Stimulated activated CD8-positive, alpha-beta memory T cell treated with anti-CD3 and anti-CD28 coated beads, Interleukin-2, amount 100 ng/mL, for 48 hours (primary cell): ENCODE measurements at places on chromosomes 1 and 21.

- no peak for DNase-seq
These were observed 202.3 kb upstream of the CACYBP start for GRCh38 chr1:174797398-174797797.

DNA sequence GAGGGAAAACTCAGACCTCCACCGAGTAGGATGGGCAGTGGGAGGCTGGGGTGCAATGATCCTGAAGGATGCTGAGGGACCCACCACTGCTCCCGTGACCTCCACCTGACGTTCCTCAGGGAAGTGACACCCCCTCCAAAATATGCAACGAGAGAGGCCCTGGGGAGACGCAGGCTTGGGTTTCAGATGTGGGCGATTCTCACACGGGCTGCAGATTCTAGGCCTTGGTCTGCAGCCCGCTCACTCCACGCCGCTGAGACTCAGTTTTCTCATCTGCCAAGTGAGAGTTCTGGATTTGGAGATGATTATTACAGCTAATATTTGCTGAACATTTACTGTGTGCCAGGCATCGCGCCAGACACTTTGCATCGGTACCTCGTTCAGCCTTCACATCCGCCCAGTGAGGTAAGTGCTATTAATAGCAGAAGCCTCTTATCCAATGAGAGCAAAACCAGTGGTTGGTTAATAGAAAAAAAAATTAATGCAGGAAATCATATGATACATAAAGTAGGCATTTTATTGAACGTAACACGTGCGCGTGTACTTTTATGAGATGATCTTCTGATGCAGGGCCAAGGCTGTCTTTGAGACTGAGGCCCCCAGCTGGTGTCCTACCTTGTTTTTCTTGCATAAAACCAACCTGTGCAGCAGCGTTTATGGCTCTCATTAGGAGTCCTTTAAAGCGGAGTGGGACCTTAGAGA, 102.0 kb upstream of the RUNX3 start:
- no peak for DNase-seq

GRCh38 chr1:25456502-25456901, 25.8 kb downstream of the MACO1 start:
- no peak for DNase-seq

DNA sequence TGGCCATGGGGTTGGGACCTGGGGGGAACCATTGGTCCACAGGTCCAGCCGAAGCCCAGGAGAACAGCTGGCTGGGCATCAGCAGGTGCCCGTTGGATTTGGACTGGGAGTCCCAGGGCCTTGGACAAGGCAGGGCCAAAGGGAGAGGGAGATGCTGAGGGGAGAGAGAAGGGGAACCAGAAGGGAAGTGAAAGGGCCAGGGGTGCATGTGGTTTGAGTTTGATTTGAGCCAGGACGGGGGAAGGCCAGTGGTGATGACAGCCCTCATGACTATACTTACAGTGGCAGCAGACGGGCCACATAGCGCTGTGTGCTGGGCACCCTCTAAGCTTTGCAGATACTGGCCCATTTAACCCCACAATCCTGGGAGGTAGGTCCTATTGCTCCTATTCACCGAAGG, 18.8 kb downstream of the AGRN start:
- no peak for DNase-seq

DNA sequence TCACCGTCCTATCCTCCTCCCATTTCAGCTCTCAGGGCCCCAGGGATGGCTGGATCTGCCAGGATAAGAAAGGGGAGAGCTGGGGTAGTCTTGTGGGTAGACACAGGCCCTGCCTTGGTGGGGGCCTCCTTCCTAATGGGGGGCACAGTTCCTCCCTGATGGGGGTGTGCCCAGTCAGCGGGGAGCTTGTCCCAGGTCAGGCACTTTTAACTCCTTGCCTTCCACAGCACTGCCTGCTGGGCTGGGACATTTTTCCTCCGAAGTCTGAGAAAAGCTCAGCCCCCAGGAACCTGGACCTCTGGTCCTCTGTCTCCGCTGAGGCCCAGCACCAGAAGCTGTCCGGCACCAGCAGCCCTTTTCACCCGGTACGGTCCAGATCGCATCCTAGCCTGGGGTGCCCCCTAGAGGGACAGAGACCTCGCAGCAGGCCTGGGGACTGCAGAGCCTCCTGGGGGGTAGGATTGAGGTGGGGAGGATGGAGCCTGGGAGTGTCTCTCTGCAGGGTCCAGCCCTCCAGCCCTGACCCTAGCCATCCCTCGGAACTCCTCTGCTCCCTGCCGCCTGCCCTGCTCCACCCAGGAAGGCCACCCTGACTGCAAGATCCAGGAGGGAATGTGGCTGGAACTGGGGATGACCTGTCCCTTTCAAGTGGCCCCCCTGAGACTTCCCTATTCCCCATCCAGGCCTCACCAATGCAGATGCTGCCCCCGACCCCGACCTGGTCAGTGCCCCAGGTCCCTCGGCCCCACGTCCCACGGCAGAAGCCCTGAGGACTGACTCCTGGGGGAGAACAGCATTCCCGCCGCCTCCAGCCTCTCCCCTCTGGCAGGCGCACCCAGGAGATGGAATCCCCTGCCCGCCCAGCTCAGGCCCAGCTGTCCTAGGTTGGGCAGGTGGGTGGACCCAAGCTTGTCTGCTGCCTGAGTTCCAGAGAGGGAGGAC, 12.0 kb downstream of the MIIP start:
- peak; percentile 32 for DNase-seq

DNA sequence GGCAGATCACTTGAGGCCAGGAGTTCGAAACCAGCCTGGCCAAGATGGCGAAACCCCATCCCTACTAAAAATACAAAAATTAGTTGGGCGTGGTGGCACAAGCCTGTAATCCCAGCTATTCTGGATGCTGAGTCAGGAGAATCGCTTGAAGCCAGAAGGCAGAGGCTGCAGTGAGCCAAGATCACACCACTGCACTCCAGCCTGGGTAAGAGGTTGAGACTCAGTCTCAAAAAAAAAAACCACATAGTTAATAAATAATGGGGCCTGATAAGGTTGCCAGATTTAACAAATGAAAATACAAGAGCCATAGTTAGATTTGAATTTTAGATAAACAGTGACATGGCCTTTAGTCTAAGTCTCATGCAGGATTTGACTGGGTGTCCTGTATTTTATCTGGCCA, 175.7 kb downstream of the ZZZ3 start:
- no peak for DNase-seq

DNA sequence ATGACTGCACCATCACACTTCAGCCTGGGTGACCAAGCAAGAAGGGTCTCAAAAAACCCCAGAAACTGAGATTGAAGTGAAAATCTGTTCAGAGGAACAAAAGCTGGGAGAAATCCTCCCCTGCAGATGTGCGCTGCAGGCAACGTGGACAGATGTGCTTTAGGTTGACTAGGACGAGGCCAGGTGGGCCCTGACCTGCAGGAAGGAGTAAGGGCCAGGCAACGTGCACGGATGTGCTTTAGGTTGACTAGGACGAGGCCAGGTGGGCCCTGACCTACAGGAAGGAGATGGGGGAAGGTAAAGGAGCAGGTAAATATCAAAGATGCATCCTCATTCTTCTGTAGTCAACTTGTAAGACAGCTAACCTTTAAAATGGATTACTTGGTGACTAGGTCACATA, 2.5 kb upstream of the KRTAP12-1 start:
- no peak for DNase-seq

GRCh38 chr1:211920141-211920572, 89.6 kb upstream of the LPGAT1 start:
- no peak for DNase-seq

DNA sequence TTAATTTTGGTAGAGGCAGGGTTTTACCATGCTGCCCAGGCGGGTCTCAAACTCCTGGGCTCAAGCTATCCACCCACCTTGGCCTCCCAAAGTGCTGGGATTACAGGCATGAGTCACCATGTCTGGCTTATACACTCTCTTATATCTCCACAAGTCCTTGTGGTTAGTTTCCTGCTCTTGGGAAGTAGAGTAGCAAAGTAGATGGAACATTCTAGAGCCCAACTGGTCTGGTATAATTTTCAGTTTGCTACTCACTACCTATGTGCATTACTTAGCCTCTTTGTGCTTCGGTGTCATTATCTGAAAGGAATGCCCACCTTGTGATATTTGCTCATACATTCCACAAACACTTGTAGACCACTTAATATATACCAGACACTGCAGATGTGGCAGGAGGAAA, 96.6 kb upstream of the IPO9 start:
- DNase-seq, result no peak

DNA sequence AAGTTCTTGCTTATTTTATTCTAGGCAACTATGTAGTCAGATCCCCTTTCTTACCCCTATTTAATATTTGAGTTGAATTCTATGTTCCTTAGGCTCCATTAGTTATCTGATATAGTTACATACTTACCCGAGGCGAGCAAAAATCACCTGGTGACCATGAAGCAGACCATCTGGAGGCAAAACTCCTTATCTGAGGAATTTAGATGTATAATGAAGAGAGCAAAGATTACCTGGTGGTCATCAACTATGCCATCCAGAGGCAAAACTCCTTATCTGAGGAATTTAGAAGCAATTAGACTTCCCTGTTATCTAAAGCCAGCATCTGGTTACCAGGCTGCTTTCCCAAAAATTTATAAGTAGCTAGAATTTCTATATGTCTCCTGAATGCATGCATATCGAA, 129.9 kb downstream of the PATJ start:
- no peak for DNase-seq

DNA sequence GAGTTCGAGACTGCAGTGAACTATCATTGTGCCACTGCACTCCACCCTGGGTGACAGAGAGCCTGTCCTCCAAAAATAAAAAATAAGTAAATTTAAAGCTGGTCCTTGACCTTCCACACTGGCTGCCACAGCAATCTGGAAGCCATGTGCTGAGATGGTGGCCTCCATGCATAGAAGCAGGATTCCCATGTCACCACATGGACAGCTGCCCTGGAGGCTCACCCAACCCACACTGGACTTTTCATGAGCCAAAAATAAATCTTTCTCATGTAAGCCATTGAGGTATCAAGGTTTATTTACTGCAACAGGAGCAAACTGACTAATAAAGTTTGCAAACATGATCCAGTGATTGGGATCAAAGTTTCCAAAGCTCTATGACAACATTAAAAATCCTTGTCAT, 88.5 kb downstream of the SETD4 start:
- DNase-seq, result no peak

- no peak for DNase-seq
These were observed 46.4 kb downstream of the NUAK2 start for GRCh38 chr1:205275133-205275532.

- DNase-seq, result no peak
These were observed 79.7 kb upstream of the CHODL start for GRCh38 chr21:18164933-18165332.

DNA sequence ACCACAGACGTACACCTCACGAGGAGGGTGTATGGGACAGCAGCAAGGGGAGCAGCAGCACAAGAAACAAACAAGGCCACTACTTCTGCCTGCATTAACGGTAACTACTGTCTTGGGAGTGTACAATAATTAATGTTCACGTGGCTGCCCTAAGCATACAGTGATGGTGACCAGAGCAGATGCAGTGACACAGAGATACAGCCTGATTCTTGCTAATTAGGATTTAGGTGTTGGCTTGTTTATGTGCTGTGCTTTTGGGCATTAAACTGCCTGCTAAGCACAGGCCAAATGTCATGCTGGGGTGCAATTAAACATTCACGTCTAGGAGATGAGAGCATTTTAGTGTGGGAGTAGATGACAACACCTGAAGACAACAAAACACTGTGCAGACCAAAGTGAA, 7.2 kb downstream of the ZNF669 start:
- no peak for DNase-seq

DNA sequence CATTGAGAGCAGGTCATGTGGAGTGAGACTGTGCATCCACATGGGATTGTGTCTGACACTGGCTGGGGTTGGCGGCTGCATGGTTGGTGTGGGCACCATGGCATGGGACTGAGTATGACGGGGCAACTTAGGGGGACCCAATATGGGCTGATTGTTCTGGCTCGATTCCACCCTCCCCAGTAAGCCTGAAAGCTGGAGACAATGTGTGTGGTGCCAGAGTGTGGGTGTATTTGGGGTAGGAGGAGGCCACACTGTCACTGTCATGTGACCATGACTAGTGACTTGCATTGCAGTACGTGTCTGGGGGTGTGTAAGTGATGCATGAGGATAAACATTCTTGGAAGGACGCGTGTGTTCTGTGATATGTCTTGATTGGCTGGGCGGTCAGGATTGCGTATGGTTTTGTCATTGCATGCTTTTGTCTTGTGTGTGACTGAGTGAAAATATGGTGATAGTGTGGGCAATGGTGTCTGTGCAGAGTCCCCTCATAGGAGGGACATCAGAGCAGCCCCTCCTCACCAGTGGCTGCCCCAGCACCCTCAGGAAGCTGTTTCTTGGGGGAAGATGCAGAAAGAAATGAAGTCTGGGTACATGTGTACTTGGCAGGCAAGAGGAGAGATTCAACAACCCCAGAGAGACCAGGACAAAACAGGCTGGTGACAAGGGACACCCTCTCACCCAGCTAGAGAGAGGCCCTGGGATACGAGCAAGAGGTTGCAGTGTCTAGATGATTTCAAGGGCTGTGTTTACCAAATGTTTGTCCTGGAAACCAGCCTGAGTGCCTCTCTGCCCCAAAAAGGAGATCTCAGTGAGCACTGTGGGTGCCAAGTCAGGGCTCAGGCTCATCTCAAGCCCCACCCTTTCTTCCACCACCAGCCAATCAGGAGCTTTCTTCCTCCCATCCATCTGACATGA, 36.3 kb downstream of the SDC3 start:
- no peak for DNase-seq

- no peak for DNase-seq
These were observed 39.5 kb downstream of the TRPM2 start for GRCh38 chr21:44392916-44393315.

GRCh38 chr1:41315871-41316270, 45.4 kb upstream of the FOXO6 start:
- DNase-seq, result no peak

DNA sequence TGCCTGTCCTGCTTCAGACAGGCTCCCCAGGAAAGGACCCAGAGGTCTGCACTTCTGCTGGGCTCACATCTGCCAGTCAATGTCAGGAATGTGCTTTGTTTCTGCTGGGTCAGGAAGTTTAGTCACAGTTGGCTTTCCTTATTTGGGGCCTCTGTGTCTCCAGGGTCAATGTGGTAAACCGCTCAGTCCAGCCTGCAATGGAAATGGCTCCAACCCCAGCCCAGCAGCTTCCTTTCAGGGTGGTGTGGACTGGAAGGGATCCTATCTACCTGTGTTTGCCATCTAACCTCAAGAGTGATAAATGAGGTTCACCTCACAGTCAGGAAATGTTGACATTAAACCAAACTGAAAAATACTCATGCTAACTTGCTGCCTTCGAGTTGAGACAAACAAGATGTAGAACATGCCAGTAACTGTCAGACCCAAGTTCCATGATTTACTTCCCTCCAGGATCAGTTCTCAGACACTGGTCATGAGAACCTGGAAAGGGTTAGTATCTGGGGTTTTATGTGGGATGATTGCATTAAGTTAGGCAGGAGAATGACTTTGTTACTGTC, 20.3 kb downstream of the ENO1 start:
- DNase-seq, result no peak

GRCh38 chr21:31234936-31235335, 109.1 kb downstream of the TIAM1 start:
- no peak for DNase-seq

DNA sequence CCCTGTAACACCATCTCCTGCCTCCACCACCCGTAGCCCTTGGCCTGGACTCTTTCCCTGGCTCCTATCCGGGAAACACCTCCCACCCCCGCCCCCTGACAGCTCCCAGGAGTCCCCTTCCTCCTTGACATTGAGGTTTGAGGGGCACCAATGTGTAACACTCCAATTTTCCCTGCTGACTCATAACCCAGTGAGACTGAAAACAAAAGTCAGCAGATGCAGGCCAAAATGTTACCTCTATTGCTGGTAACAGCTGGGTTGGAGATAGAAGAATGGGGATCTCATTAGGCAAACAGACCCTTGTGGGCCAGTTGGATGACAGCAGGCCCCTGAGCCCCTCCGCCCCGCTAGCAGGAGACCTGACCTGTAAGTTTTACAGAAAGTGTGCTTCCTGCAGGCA, 237.2 kb downstream of the KAZN start:
- DNase-seq, result no peak
